Right atrium auricular region (tissue), 2 donors: ENCODE measurements at places on chromosomes 3 and 15.

DNA sequence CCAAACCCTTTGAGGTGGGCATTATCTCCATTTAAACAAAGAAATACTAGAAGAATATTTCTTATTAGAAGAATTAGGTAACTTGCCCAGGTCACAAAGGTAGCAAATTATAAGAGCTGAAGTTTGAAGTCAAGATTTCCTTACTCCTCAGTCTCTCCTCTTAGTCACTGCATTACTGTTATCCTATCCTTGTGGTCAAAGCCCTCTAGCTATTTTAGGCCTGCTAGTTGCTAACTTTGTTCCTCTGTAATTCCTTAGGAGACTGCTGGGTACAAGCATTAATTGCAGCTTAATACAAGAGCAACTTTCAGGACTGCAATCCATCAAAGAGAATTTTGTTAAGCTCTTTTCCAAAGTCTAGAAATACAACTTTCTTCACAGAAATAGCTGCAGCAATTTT lies 528.2 kb downstream of the ZIC1 start:
- no peak for DNase-seq
- H3K36me3 ChIP-seq = no peaks in the 10 kb centered on the region
- H3K4me3 ChIP-seq = no peak overlapping the region
- H3K27me3 ChIP-seq = no peaks in the 10 kb centered on the region
- no peaks in the 10 kb centered on the region for H3K4me1 ChIP-seq

GRCh38 chr15:83935774-83936173 lies 281.9 kb downstream of the ADAMTSL3 start:
- H3K27ac ChIP-seq = no peak overlapping the region
- no peak overlapping the region for H3K4me3 ChIP-seq
- no peaks in the 10 kb centered on the region for H3K36me3 ChIP-seq
- DNase-seq = no peak
- no peaks in the 10 kb centered on the region for H3K27me3 ChIP-seq

GRCh38 chr3:182105875-182106274 lies 394.1 kb downstream of the SOX2 start:
- no peak overlapping the region for H3K4me3 ChIP-seq
- H3K27ac ChIP-seq = no peak overlapping the region
- no peaks in the 10 kb centered on the region for H3K27me3 ChIP-seq
- no peak for DNase-seq

DNA sequence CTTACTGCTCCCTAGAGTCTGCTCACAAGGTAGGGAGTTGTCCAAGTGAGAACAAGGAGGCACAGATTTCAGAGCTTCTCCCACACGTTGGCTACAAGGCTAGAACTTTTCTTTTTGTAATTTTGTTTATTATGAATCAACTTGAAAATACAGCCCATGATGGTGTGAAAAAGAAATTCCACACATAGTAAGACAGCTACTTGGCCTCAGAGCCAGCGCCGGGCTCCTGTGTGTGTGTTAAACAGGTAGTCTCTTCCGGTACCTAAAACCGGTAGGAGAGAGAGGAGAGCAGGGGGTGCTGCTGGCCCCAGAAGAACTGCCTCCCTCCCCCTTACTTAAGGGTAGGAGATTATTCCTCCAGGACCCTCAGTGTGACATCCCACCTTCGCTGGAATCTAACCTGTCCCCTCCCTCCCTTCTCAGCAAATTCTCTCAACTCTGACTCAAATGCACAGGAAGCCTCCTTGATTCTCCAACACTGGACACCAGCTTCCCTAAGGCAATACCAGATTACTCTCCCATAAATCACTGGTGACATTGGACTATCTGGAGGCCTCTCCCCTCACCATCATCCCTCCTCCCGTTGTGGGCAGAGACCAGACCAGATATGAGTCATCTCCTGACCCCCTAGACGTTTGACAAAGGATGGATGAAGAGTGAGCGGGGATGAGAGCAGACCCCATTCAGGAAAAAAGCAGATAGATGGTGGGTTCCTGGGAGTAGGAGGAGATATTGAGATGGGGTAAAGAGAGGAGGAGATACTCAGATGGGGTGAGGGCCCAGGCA lies 4.5 kb upstream of the IP6K1 start:
- H3K27me3 ChIP-seq = no peaks in the 10 kb centered on the region
- no peak overlapping the region for H3K4me3 ChIP-seq
- H3K27ac ChIP-seq = no peak overlapping the region

DNA sequence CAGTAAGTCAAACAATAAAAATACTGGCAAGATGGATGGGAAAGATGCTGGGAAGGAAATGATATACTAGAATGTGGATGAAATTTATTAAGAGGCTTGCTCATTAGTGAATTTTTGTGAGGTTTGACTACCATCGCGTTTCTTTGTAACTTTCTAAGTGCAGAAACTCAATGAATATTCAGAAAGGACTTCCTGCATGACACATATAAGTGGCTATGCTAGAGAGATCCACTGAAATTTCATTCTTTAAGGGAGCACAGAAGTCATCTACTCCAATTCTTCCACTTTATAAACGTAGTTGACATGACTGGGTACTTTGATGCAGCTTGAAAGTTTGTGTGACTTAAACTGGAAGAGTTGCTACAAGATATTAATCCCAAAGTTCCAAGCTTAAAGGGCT lies 88.0 kb downstream of the SHQ1 start:
- H3K27ac ChIP-seq = no peak overlapping the region
- DNase-seq = no peak
- H3K27me3 ChIP-seq = no peaks in the 10 kb centered on the region
- no peaks in the 10 kb centered on the region for H3K36me3 ChIP-seq
- H3K4me3 ChIP-seq = no peak overlapping the region
- H3K4me1 ChIP-seq = no peaks in the 10 kb centered on the region

DNA sequence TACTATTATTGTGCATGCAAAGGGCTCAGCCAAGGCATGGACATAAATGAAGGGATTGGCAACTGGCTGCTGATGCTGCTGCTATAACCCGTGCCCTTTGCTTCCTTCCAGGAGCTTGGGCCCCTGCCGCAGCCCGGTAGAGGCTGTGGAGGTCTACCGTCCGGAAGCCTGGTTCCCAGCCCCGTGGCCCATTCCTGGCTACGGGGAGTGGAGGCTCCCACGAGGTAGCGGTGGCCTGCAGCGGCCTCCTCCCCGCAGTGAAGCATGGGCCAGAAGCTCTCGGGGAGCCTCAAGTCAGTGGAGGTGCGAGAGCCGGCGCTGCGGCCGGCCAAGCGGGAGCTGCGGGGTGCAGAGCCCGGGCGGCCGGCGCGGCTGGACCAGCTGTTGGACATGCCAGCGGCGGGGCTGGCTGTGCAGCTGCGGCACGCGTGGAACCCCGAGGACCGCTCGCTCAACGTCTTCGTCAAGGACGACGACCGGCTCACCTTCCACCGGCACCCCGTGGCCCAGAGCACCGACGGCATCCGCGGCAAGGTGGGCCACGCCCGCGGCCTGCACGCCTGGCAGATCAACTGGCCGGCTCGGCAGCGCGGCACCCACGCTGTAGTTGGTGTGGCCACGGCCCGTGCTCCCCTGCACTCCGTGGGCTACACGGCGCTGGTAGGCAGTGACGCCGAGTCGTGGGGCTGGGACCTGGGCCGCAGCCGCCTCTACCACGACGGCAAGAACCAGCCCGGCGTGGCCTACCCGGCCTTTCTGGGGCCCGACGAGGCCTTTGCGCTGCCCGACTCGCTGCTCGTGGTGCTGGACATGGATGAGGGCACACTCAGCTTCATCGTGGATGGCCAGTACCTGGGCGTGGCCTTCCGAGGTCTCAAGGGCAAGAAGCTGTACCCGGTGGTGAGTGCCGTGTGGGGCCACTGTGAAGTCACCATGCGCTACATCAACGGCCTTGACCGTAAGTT lies 15.0 kb downstream of the SPSB4 start:
- H3K4me1 ChIP-seq = no peaks in the 10 kb centered on the region
- no peaks in the 10 kb centered on the region for H3K36me3 ChIP-seq
- no peak overlapping the region for H3K27ac ChIP-seq
- DNase-seq = no peak
- no peaks in the 10 kb centered on the region for H3K27me3 ChIP-seq

GRCh38 chr15:47812470-47812999 lies 95.2 kb downstream of the SEMA6D start:
- H3K4me3 ChIP-seq = no peak overlapping the region
- H3K27me3 ChIP-seq = no peaks in the 10 kb centered on the region
- H3K4me1 ChIP-seq = no peaks in the 10 kb centered on the region
- no peak overlapping the region for H3K27ac ChIP-seq

- H3K27me3 ChIP-seq = no peaks in the 10 kb centered on the region
- H3K27ac ChIP-seq = no peak overlapping the region
- DNase-seq = no peak
- no peaks in the 10 kb centered on the region for H3K36me3 ChIP-seq
Measured at GRCh38 chr3:124299831-124300230, 307.9 kb upstream of the ROPN1 start.

DNA sequence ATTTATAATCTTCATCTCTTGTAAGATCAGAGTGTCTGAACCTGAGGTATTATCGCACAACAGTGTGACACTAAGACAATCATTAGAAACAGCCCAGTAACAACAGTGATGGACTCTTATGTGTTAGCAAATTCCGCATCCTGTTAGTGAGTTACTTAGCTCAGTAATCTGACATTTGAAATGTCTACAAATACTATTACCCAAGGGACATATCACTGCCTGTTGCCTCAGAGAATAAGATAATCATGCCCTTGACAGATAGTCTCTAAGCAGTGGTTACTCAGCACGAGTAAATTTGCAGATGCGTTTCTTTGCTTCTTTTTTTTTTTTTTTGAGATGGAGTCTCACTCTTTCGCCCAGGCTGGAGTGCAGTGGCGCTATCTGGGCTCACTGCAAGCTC lies 13.4 kb upstream of the RTP1 start:
- H3K36me3 ChIP-seq = no peaks in the 10 kb centered on the region
- peaks cover 36% of the 10 kb centered on the region for H3K4me1 ChIP-seq
- no peak overlapping the region for H3K4me3 ChIP-seq
- H3K27ac ChIP-seq = peak overlapping the region; percentile 48
- H3K27me3 ChIP-seq = no peaks in the 10 kb centered on the region
